Stimulated activated CD4-positive, alpha-beta T cell treated with anti-CD3 and anti-CD28 coated beads, Interleukin-1b, Interleukin-23, amount 100 ng/mL, for 1 hour (primary cell): ENCODE measurements at places on chromosomes 11 and 22.

DNA sequence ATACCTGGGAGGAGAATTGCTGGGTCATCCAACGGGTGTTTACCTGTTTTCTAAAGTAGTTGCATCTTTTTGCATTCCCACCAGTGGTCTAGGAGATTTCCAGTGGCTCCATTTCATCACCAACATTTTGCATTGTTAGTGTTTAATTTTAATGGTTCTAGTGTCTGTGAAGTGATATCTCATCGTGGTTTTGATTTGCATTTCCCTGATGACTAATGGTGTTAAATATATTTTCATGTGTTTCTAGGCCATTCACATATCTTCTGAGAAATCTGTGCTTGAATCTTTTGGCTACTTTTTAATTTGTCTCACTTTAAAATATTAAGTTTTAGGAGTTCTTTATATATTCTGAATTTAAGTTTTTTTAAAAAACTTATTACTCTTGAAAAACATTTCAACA is 439.6 kb downstream of the TMEM135 start:
- no peak for DNase-seq

- DNase-seq = no peak
Observed at GRCh38 chr11:115080923-115081680, 402.8 kb downstream of the NXPE2 start.

DNA sequence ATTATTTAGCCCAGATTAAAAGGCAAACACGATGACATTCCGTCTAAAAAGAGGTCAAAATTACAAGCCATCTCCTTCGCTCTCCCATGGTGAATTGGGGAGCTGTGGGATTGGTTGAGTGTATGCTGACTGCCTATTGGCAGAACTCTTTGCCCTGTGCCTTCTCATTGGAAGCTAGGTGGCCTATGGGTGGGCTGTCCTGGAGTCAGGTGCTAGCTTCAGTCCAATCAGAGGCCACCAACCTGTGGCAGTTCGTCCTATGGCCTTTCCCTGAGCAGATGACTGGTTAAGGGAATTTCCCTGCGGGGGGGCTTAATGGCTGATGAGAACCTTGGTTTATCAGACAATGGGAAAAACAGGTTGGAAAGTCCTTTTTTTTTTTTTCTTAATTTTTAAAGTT is 3.2 kb upstream of the MTMR3 start:
- DNase-seq = no peak

DNA sequence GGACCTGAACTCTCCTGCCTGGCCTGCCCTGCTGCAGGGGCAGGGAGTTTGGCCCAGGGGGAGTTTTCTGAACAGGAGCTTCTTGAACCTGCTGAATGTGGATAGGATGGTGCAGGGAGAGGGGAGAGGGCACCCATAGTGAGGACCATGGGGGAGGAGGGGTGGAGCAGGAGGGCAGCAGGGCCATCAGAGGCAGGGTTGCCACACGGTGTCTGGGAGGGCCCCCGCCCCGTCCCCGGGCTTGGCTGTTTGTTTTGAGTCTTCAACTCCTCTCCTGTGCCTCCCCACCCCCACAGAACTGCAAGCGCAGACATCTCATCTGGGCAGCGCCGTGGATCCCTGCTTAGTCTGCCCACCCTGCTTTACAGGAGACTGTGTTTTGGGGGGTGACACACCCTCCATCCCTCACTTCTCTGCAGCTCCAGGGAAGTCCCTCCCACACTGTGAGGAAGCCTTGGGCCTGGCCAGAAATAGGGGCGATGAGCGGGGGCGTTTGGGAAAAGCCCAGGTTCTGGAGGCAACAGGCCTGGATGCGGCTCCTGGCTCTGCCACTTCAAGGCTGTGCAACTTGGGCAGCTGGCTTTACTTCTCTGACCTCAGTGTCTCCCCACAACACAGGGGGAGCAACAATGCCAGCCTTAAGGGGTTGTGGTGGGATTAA is 14.4 kb downstream of the NFAM1 start:
- no peak for DNase-seq

DNA sequence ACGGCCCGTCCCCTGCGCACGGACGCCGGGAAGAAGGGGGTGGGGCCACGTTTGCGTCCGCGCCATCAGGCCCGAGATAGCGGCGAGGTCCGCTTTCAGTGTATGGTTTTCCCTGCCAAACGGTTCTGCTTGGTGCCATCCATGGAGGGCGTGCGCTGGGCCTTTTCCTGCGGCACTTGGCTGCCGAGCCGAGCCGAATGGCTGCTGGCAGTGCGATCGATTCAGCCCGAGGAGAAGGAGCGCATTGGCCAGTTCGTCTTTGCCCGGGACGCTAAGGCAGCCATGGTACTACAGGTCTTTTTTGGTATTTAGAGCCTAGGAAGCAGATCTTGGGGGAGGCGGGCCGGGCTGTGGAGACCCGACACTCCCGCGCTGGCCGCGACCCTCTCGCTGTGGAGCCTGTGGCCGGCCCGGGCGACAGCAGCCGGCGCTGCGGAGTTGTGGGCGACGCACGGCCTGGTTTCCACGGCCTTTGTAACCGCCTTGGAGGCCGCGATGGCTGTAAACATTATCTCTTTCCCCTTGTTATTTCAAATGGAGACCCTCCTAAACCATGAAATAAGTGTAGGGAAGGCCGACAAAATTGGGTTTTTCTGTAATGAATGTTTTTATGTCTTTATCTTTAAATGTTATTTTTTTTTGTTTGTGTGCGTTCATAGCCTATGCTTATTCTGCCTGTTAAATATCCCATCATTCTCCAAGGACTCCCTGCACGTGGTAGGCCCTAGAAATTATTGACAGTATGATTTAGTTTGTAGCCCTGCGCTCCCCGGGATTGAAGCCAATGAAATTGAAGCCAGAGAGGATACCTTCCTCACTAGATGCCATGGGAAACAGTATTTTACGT is at the start of gene AASDHPPT:
TSS of gene AASDHPPT (plus strand) at position 54 of the 847 bp plus-strand sequence. CDS start at position 103, 49 bp downstream.
- peak; percentile 2 for DNase-seq

- DNase-seq = no peak
Observed at GRCh38 chr22:33923660-33924246, 3.5 kb upstream of the LARGE1 start.

- no peak for DNase-seq
Observed at GRCh38 chr11:9604134-9604533, 30.7 kb downstream of the WEE1 start.

GRCh38 chr11:106397787-106398501 is 320.5 kb downstream of the AASDHPPT start:
- no peak for DNase-seq

DNA sequence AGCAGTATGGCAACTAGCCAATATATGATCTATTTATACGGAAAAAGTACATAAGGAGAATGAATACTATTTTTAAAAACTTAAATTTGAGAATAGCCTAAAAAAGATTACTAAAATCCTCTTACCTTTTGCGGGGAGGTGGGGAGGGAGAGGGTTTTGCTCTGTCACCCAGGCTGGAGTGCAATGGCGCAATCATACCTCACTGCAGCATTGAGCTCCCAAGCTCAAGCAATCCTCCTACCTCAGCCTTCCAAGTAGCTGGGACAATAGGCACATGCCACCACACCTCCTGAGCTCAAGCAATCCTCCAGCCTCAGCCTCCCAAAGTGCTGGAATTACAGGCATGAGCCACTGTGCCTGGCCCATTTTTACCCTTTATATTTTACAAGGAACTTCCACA is 82.0 kb downstream of the TTC28 start:
- no peak for DNase-seq

- DNase-seq = no peak
Observed at GRCh38 chr11:79809487-79809886, 368.7 kb upstream of the TENM4 start.

DNA sequence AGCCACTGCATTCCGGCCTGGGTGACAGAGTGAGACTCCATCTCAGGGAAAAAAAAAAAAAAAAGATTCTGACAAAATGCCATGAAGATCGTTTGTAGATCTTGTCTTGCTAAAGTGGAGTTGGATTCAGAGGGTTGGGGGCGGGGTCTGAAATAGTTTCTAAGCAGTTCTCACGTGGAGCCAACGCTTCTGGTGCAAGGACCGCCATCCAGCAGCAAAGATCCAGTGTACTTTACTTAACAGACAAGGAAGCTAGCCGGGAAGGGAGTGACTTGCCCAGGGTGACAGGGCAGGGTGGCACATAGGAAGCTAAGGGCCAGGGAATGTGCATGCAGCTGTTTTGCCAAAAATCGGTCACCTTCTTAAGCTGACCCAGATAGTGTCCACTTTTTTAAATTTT is 27.4 kb downstream of the APOL1 start:
- no peak for DNase-seq

- no peak for DNase-seq
Observed at GRCh38 chr11:87236368-87236767, 198.6 kb downstream of the TMEM135 start.

DNA sequence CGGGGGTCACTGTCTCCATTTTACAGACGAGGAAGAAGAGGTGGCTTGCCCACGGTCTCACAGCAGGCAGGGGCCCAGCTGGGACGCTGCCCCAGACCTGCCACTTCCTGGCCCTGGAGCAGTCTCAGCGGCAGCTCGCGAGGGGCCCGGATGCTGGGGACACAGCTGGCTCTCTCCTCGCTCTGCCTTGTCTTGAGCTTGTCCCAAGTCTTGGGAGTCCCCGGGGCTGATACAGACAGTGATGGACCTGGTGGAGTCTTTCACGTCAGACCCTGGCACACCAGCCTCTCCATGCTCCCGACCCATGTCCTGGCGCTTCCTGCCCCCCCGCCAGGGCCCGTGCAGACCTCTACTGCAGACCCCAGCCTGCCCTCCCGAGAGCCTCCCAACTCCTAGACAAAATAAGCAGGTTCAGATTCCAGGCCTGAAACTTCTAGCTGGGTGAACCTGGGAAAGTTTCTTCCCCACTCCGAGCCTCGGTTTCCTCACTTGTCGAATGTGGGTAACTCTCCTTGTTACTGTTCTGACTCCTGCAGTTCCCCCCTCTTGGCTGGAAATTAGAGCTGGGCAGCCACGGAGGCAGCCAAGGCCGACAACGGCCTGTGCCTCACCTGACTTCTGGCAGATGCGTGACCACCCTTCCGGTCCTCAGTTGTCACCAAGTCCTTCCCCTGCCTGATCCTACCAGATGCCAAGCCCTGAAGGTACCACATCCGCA is 145.4 kb downstream of the CACNA1I start:
- DNase-seq = no peak
